ENCODE measurements at places on chromosomes 13 and 19.

DNA sequence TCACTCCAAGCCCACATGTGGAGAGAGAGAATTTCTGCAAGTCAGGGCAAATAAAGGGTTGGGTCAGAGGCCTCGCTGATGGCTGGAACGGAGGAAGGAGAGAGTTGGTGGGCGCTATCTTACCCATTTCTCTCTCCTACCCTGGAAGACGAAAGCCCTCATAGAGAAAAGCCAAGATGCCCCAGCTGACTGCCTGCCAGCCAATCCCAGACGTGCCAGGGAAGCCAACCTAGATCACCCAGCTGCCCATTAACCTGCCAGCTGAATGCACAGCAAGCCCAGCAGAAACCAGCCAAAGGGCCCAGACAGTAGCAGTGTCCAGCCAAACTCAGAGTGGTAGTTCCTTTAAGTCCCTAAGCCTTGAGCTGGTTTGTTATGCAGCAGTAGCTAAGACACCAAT is 167.0 kb upstream of the ZNF507 start:
- no peak for DNase-seq

DNA sequence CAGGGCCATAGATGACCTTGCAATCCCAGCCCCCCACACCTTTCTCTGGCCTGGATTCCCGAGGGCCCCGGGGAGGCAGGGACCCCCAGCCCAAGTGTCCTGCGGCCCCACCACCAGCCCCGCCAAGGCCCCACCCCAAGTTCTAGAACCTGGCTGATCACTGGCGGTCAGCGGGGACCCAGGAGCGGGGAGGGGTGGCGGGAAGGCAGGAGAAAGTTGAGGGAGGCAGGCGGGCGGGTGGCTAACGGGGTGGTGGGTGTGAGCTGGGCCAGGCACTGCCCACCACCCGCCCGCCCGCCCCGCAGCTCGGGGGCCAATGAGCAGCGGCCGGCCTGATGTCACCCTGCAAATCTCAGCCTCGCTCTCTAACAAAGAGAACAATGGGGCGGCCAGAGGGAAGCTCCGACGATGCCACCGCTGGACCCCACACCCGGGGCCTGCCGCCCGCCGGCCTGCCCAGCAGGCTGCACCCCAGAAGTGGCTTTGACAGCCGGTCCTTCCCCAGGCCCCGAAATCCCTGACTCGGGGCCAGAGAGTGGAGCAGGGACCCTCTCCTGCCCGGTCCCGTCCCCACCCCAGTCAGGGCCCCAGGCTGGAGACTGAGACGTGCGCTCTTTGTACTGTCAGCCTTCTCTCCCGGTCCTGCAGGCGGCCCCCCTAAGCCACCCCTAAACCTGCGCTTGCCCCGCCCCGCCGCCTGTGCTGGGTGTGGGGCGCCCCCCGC is 1.6 kb downstream of the MEX3D start:
- DNase-seq = peak; percentile 96

DNA sequence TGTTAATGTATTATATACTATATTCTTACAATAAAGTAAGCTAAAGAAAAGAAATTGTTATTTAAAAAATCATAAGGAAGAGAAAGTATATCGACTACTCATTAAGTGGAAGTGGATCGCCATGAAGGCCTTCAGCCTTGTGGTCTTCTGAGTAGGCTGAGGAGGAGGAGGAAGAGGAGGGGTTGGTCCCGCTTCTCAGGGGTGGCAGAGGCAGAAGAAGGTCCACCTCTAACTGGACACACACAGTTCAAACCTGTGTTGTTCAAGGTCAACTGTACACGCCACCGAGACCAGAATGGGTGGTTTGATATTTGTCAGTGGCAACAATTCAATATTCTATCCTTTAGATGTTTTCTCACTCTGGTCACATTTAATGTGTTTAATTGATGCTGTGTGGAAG is 67.2 kb downstream of the ALOX5AP start:
- DNase-seq = no peak

- DNase-seq = no peak
These were observed 211.1 kb downstream of the TEX29 start for GRCh38 chr13:111531505-111531904.

- DNase-seq = no peak
These were observed 127.6 kb downstream of the COG6 start for GRCh38 chr13:39783051-39783450.
